Stimulated activated CD8-positive, alpha-beta memory T cell treated with anti-CD3 and anti-CD28 coated beads, Interleukin-7, amount 100 ng/mL, for 24 hours (primary cell): ENCODE measurements at places on chromosomes 11 and 22.
A peak's percentile ranks its signal among the peaks of the same experiment; 100 is the strongest.

GRCh38 chr11:131888230-131888855 is 517.9 kb downstream of the NTM start:
- no peak for DNase-seq

- DNase-seq, result no peak
These were observed 12.8 kb downstream of the ARRB1 start for GRCh38 chr11:75338516-75339208.

DNA sequence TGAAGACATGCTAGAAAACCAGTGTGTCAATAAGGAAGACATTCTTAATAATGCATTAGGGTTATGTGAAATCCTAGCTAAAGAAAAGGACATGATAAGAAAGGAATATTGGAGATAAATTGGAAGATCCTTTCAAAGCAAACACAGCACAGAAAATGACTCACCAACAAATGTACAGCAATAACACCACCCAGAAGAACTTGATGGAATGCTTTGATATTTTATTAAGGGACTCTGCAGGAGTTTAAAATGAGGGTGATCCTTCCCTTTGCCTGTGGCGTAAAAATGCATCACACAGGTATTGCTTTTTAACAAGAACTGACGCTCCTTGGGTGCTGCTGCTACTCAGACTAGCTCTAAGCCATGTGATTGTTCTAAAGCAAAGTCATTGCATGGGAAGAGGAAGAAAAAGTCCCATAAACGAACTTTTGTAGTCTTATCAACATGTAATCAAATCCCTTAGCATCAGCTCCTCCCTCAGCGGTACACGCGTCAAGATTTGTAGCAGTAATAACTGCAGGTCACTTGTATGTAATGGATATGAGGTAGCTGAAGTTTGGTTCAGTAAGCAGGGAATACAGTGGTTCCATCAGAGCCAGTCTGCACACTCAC is 48.4 kb upstream of the EED start:
- no peak for DNase-seq

GRCh38 chr11:43756575-43756974 is 76.0 kb downstream of the HSD17B12 start:
- DNase-seq, result no peak

DNA sequence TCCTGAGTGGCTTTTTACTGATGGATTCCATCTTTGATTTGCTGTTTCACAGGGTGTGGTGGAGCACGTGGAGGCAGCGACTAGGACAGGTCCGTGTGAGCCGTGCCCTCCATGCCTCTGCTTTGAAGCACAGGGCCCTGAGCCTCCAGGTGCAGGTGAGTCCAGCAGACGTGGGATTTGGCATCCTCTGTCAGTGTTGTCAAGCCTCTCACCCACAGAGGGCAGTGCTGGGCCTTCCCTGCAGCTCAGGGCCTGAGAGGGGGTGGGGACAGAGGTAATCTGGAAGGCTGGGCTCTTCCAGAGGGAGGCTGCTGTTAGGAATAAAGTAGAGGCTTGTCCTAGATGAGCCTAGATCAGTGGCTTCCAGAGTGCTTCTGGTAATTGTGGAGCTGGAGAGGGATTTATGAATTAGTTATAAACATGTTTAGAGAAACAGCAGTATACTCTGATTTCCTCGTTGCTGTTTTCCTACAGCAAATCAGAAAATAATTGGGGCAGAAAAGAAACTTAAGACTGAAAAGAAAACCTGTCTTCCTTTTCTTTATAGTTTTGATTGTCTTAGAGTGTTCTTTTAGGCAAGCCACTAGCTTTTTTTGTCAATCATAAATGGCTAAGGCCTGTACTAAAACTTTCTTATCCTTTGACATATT is 65.0 kb downstream of the SFI1 start:
- peak; percentile 21 for DNase-seq

GRCh38 chr11:108727665-108728064 is 62.8 kb downstream of the DDX10 start:
- no peak for DNase-seq
